ENCODE measurements at places on chromosomes 16 and 17. TPM values are rescaled to one million over a fixed set of nuclear protein-coding genes. Genes with fewer than 3 reads are reported as not detected.

CEMP1 gene
- not detected for total RNA-seq

TNRC6C gene
- 21.0 TPM for total RNA-seq

RAB37 gene
- 1.1 TPM for total RNA-seq

C17orf113 gene
- 0.28 TPM for total RNA-seq

SULT1A2 gene
- total RNA-seq: 1.9 TPM

CTCF gene
- total RNA-seq: 32.1 TPM

ANKS4B gene
- 0.28 TPM for total RNA-seq

DNA sequence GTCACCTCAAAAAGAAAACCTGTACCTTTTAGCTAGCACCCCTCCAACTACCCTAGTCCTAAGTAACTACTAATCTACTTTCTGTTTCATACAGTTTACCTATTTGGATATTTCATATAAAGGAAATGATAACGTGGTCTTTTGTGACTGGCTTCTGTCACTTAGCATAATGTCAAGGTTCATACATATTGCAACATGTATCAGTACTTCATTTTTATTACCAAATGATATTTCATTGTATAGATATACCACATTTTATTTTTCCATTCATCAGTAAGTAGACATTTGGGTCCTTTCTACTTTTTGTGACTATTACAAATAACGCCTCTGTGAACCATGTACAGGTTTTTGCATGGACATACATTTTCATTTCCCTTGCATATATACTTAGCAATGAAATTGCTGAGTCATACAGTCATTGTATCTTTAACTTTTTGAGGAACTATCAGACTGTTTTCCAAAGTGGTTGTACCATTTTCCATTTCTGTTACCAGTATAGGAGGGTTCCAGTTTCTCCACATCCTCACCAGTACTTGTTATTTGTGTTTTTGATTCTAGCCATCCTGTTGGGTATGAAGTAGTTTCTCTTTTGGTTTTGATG lies 23.7 kb downstream of the MOSMO start:
- no peaks in the 10 kb centered on the region for H3K36me3 ChIP-seq
- H3K4me1 ChIP-seq: peaks cover 13% of the 10 kb centered on the region
- H3K27ac ChIP-seq: no peak overlapping the region
- H3K27me3 ChIP-seq: no peaks in the 10 kb centered on the region
- DNase-seq: no peak

DNA sequence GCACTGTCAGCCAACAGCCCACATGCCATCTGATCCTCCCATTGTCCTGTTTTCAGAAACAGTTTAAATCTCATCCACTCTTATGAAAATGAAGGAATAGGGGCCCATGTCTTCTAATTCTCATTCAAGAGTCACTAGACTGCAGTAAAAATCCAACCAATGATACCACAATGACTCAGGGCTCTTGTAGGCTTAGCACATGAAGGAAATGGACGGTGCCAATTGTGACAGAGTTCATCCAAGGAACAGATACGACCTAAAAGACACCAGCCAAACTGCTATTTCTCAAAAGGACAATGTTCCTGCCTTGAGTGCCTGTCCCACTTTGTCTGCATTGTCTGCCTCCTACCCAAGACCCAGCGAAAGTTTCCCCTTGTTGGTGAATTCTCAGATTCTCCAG lies 204.8 kb upstream of the COX10 start:
- H3K27ac ChIP-seq: no peak overlapping the region
- DNase-seq: no peak
- no peaks in the 10 kb centered on the region for H3K36me3 ChIP-seq
- no peaks in the 10 kb centered on the region for H3K27me3 ChIP-seq

DNA sequence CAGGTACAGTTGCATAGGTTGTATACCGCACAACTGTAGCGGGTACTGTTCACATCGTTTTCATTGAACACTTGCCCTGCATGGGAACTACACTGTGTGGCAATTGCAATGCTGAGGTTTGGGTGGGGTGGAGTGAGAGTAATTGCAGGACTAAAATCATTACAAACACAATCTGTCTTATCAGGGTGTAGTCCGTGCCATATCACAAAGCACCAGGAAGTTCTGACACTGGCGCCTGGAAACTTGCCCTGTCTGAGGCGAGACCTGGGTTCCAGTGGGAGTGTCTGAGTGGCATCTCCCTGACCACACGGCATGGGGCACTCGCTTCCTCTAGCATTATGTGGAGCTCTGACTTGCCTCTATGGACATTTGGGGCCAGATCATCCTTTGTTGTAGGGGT lies 153.4 kb downstream of the RGS9 start:
- no peak overlapping the region for H3K27ac ChIP-seq
- H3K4me3 ChIP-seq: no peak overlapping the region
- H3K4me1 ChIP-seq: no peaks in the 10 kb centered on the region
- no peaks in the 10 kb centered on the region for H3K27me3 ChIP-seq

GRCh38 chr17:17913695-17914332 lies 58.4 kb downstream of the TOM1L2 start:
- no peak overlapping the region for H3K4me3 ChIP-seq
- DNase-seq: peak; percentile 92
- no peaks in the 10 kb centered on the region for H3K36me3 ChIP-seq
- no peaks in the 10 kb centered on the region for H3K4me1 ChIP-seq

- no peaks in the 10 kb centered on the region for H3K36me3 ChIP-seq
- peak within 1 kb of the TSS; percentile 76 for H3K4me3 ChIP-seq
- H3K27me3 ChIP-seq: no peaks in the 10 kb centered on the region
- peak within 1 kb of the TSS; percentile 78 for H3K27ac ChIP-seq
- peak; percentile 92 for DNase-seq
- no peaks in the 10 kb centered on the region for H3K4me1 ChIP-seq
Measured at GRCh38 chr17:42798383-42799380, at the start of the genes CNTD1 and COA3. Gene CNTD1, plus strand, starts transcription at chr17:42798861. Its CDS starts 207 bp downstream, at chr17:42799068. Gene COA3, minus strand, starts transcription at chr17:42798704. Its CDS starts 23 bp downstream, at chr17:42798681.

DNA sequence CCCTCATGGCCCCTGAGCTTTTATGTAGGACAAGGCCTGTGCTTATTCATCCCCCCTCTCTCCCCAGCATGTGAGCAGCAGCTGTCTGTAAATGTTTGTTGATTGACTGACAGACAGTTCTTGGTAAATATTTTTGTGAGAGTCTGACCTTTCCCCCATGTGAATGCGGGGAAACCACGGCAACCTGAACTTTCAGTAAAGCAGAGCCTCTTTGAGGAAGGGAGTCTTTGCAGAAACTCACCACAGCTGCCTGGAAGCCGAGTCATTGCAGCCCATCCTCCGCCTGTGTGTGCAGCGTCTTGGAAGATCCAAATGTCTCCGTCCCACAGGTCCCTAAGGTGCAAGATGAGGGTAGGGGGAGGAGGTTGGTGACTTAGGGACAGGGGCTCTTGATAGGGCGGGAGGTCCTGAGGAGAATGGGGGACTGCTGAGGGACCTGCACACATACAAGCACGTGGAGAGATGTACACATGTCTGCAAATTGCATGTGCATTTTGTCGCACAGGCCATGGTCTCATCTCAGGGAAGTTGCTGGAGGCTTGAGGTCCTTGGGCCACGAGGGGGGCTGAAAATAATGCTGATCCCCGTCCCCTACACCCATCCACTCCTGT lies 23.0 kb upstream of the IL21R start:
- H3K4me1 ChIP-seq: peaks cover 8% of the 10 kb centered on the region
- no peak for DNase-seq
- H3K4me3 ChIP-seq: no peak overlapping the region
- no peaks in the 10 kb centered on the region for H3K27me3 ChIP-seq
- H3K27ac ChIP-seq: no peak overlapping the region
- no peaks in the 10 kb centered on the region for H3K36me3 ChIP-seq

DNA sequence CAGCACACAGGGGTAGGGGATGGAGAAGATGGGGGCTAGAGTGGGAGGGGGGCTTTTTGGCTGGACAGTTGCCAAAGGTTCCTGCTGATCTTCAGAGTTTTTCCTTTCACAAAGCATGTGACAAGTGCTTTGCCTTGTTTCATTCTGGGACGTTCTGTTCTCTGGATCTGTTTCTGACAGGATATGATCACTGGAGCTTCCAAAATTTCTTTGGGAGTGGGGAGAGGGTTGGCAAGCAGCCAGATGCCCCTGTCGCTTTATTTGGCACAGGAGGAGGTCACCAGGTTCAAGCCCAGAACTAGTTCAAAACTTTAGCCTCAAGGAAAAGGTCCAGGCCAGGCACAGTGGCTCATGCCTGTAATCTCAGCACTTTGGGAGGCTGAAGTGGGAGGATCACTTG lies 68.5 kb upstream of the TBX2 start:
- no peak overlapping the region for H3K27ac ChIP-seq
- H3K4me1 ChIP-seq: no peaks in the 10 kb centered on the region
- H3K27me3 ChIP-seq: no peaks in the 10 kb centered on the region
- no peak overlapping the region for H3K4me3 ChIP-seq

DNA sequence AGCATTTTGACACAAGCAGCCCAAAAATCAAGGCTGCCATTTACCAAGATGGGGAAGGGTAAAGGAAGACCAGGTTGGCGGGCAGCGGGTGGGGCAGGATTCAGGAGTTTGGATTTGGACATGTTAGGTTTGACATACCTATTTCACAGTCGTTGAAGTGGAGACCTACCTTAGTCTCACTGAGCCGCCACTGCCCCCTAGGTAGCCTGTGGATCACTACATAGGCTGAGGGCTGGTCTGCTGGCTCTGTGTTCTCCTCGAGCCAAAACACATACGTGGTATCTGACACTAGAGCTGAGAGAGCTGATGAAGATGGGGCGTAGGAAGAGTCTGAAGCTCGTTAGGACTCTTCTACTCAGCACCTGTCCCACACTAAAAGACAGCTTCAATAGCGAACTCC lies 115.1 kb downstream of the HIC1 start:
- peaks cover 46% of the 10 kb centered on the region for H3K36me3 ChIP-seq
- peak; percentile 35 for DNase-seq
- no peak overlapping the region for H3K27ac ChIP-seq
- H3K27me3 ChIP-seq: no peaks in the 10 kb centered on the region
- H3K4me3 ChIP-seq: no peak overlapping the region

DNA sequence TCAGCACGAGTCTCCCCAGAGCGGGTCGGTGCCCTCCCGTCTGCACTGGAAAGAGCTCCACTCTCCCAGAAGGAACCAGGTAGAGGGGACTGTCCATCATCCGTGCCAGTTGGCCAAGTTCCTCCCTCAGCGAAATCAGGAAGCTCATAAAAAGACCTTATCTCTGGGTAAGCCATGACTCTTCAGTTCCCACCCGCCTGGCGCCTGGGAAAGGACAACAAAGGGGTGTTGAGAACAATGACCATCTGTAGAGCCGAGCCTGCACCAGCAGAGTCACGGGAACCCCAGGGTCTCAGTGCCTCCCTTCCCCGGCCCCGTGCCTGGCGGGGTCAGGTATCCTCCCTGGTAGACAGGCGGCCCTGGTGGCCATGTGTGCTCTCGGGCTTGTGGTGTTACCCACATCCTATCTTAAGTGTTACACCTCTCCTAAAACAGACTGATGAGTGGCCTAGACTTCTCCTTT lies 190.7 kb downstream of the AXIN2 start:
- no peaks in the 10 kb centered on the region for H3K36me3 ChIP-seq
- no peak overlapping the region for H3K4me3 ChIP-seq
- no peak overlapping the region for H3K27ac ChIP-seq
- no peak for DNase-seq
- no peaks in the 10 kb centered on the region for H3K4me1 ChIP-seq
- peaks cover 13% of the 10 kb centered on the region for H3K27me3 ChIP-seq

GRCh38 chr17:78196716-78197115 lies 9.6 kb downstream of the AFMID start:
- H3K4me3 ChIP-seq: no peak overlapping the region
- no peaks in the 10 kb centered on the region for H3K4me1 ChIP-seq
- no peak for DNase-seq

- H3K27ac ChIP-seq: no peak overlapping the region
- peak; percentile 29 for DNase-seq
- no peaks in the 10 kb centered on the region for H3K4me1 ChIP-seq
- H3K27me3 ChIP-seq: peaks cover 22% of the 10 kb centered on the region
Measured at GRCh38 chr16:57601801-57602478, 26.5 kb upstream of the ADGRG1 start.

DNA sequence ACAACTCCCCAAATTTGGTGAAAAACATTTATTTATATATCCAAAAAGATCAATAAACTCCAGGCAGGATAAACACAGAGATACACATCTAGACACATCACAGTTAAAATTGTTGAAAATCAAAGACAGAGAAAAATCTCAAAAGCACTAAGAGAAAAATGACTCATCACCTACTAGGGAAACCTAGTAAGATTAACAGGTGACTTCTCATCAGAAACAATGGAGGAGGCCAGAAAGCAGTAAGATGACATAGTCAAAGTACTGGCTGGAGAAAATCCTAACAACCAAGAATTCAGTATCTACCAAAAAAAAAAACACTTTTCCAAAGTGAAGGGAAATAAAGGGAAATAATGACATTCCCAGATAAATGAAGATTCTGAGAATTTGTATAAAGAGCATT lies 33.8 kb downstream of the ULK2 start:
- no peaks in the 10 kb centered on the region for H3K36me3 ChIP-seq
- no peaks in the 10 kb centered on the region for H3K4me1 ChIP-seq
- no peak for DNase-seq
- no peak overlapping the region for H3K4me3 ChIP-seq
- no peaks in the 10 kb centered on the region for H3K27me3 ChIP-seq

DNA sequence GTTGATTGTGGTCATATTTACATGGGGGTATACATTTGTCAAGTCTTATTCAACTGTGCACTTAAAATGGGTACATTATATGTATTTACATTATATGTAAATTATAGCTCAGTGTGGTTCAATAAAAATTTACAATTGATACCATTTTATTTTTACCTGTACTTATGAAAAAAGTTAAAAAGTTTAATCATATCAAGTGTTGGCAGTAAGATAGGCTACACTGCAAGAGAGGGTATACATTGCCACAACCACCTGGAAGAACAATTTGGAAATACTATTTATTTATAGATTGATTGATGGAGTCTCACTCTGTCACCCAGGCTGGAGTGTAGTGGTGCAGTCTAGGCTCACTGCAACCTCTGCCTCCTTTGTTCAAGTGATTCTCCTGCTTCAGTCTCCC lies 453.3 kb downstream of the XYLT1 start:
- H3K4me1 ChIP-seq: no peaks in the 10 kb centered on the region
- H3K4me3 ChIP-seq: no peak overlapping the region
- DNase-seq: no peak
- H3K27me3 ChIP-seq: no peaks in the 10 kb centered on the region
- no peak overlapping the region for H3K27ac ChIP-seq
- no peaks in the 10 kb centered on the region for H3K36me3 ChIP-seq

DNA sequence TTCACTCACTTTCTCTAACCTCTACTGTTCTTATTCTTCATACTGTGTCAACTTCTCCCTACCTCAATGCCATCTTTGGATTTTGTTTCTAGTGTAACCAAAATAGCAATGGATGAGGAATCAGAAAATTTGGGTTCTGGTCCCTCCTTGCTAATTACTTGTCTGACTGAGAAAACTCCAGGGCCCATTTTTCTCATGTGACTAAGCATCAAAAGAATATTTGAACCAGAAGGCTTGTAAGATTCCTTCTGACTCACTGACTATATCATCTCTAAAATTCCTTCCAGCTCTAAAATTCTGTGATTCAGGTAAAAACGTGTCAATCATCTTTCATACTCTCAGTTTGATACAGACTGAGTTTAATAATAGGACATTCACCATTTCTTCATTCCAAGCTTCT lies 57.9 kb downstream of the BRIP1 start:
- no peak for DNase-seq
- no peaks in the 10 kb centered on the region for H3K36me3 ChIP-seq
- no peak overlapping the region for H3K4me3 ChIP-seq
- H3K4me1 ChIP-seq: no peaks in the 10 kb centered on the region

- DNase-seq: no peak
- H3K36me3 ChIP-seq: no peaks in the 10 kb centered on the region
- peak overlapping the region; percentile 94 for H3K27ac ChIP-seq
- peak overlapping the region; percentile 89 for H3K4me3 ChIP-seq
- no peaks in the 10 kb centered on the region for H3K27me3 ChIP-seq
- H3K4me1 ChIP-seq: peaks cover 27% of the 10 kb centered on the region
Measured at GRCh38 chr17:30599428-30600059, 122.3 kb downstream of the GOSR1 start.

GRCh38 chr16:81730090-81731051 lies 48.7 kb upstream of the PLCG2 start:
- no peaks in the 10 kb centered on the region for H3K4me1 ChIP-seq
- H3K27ac ChIP-seq: peak overlapping the region; percentile 63
- peak overlapping the region; percentile 50 for H3K4me3 ChIP-seq
- DNase-seq: peak; percentile 95
- no peaks in the 10 kb centered on the region for H3K27me3 ChIP-seq
- H3K36me3 ChIP-seq: no peaks in the 10 kb centered on the region
